Posterior vena cava (tissue), 2 donors: ENCODE measurements at places on chromosomes 4 and X. TPM values are rescaled to one million over a fixed set of nuclear protein-coding genes. Genes with fewer than 3 reads are reported as not detected.

MAGEB1 gene
- total RNA-seq: not detected

GLRA2 gene
- total RNA-seq: not detected

GABRB1 gene
- not detected for total RNA-seq

NEXMIF gene
- 1.8 TPM for total RNA-seq

OCIAD1 gene
- 90.7 TPM for total RNA-seq

ARSJ gene
- total RNA-seq: 7.4 TPM

RPGR gene
- 17.0 TPM for total RNA-seq

TLL1 gene
- total RNA-seq: 7.8 TPM

ADH1A gene
- total RNA-seq: 2.0 TPM

RBMX gene
- total RNA-seq: 96.8 TPM

FAAH2 gene
- 0.29 TPM for total RNA-seq

CYBB gene
- total RNA-seq: 67.5 TPM

PABPC1L2B gene
- total RNA-seq: not detected

TACR3 gene
- not detected for total RNA-seq

NLGN3 gene
- 0.67 TPM for total RNA-seq

ZFP92 gene
- 0.90 TPM for total RNA-seq

HPF1 gene
- total RNA-seq: 23.0 TPM

CACNA1F gene
- 0.09 TPM for total RNA-seq

GC gene
- total RNA-seq: not detected

TBC1D9 gene
- total RNA-seq: 16.9 TPM

FHDC1 gene
- total RNA-seq: 2.4 TPM

DRD5 gene
- not detected for total RNA-seq

SMIM10L2A gene
- total RNA-seq: 0.33 TPM

GASK1B gene
- 51.6 TPM for total RNA-seq

SLC6A14 gene
- not detected for total RNA-seq

MAGEB17 gene
- total RNA-seq: not detected

SSX2 gene
- total RNA-seq: not detected
